NCI-H1694 treated with DMSO at 0.1 percent for 48 hours (cell line): ENCODE measurements at places on chromosomes 7 and 10.

- no peak for DNase-seq
Measured at GRCh38 chr10:62626817-62627216, 177.7 kb upstream of the ADO start.

DNA sequence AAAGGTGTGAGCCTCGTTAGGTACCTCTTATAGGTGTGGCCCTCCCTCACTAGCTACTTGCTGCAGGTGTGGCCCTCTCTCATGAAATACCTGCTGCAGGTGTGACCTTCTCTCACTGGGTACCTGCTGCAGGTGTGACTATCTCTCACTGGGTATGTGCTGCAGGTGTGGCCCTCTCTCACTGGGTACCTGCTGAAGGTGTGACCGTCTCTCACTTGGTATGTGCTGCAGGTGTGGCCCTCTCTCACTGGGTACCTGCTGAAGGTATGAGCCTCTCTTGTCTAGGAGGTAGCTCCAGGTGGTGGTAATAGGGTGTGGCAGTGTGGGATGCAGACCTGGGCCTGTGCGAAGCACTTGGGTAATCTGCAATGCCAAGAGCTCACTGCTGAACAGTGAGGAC is 170.7 kb upstream of the PLPP4 start:
- no peak for DNase-seq

GRCh38 chr7:138875794-138876193 is 77.8 kb upstream of the ATP6V0A4 start:
- no peak for DNase-seq

- no peak for DNase-seq
Measured at GRCh38 chr10:79380946-79381721, 33.9 kb downstream of the PPIF start.

- no peak for DNase-seq
Measured at GRCh38 chr7:101362334-101363195, at the start of gene COL26A1. Gene COL26A1 (plus strand): TSS chr7:101362875. CDS start chr7:101363033, 158 bp downstream.

DNA sequence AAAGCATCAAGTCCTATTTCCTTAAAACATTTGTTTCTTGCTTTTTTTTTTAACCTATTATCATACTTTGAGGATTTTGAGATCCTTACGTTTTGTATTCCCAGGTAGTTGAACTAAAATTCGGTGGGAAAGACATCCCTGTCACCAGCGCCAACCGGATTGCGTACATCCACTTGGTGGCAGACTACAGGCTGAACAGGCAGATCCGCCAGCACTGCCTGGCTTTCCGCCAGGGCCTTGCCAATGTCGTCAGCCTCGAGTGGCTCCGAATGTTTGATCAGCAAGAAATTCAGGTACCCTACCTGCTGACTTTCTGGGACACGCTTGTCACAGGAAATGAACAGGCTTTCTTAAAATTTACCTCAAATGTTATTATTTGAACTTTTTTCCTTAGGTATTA is 83.0 kb upstream of the DNAJB6 start:
- peak; percentile 12 for DNase-seq

GRCh38 chr7:44631458-44632115 is 25.2 kb downstream of the OGDH start:
- DNase-seq, result no peak

DNA sequence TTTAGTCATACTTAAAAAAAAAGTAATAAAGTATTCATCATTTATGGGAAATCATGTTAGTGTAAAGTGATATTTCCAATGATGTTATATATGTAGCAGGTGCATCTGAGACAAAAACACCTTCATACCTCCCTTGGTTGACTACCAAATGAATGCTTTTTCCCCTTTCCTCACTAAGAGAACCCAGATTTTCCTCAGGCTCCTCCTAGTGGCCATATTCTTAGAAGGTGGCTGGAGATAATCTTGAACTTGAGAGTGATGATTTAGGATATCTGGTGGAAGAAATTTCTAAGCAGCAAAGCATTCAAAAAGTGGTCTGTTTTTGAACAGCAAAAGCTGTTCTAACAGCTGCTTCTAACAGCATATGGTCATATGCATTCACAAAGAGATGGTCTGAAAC is 16.8 kb upstream of the DNAH11 start:
- no peak for DNase-seq

GRCh38 chr7:128390871-128391565 is 18.8 kb downstream of the IMPDH1 start:
- no peak for DNase-seq

GRCh38 chr10:6592080-6592479 is 12.0 kb upstream of the PRKCQ start:
- no peak for DNase-seq

DNA sequence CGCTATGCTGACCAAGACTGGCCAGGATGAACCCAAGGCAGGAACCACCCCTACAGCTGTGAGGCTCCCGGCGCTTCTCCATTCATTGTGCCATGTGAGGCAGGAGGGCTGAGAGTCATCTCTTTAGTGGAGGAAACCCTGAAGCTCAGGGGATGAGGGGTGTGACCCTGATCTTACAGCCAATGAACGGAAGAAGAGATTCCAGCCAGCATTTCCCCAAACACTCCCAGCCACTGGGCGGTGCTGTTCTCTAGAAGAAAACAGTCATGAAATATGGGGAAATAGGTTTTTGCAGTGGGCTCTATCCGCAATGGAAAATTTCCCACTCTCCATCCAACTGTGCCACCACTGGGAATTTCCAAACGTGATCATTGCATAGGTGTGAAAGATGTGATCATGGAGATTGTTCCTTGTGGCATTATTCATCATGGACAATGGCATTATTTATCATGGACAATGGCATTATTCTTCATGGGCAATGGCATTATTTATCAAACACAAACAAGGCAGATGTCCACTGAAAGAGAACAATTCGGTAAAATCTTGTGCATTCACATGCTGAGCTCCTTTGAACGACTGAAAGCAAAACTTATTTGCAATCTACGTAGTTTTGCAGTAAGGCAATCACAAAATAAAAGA is 14.0 kb upstream of the SLC18A2 start:
- DNase-seq, result no peak

GRCh38 chr10:132666705-132667341 is 119.1 kb downstream of the NKX6-2 start:
- DNase-seq, result no peak

GRCh38 chr7:123748171-123748733 is 551 bp downstream of the WASL start:
- no peak for DNase-seq

- no peak for DNase-seq
Measured at GRCh38 chr7:114070246-114070645, 151.4 kb upstream of the PPP1R3A start.

DNA sequence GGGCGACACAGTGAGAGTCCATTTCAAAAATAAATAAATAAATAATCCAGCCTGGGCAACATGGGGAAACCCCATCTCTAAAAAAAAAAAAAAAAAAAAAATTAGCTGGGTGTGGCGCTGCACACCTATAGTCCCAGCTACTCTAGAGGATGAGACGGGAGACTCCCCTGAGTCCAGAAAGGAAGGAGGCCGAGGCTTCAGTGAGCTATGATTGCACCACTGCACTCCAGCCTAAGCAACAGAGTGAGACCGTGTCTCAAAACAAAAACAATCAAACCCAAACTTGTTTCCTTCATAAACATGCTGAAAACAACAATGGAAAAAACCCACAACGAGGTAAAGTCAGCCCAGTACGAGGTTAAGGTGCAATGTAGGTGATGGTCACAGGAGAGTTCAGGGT is 1.2 kb downstream of the COX19 start:
- DNase-seq, result no peak

- DNase-seq, result no peak
Measured at GRCh38 chr10:104735757-104736391, 94.8 kb downstream of the SORCS3 start.

- no peak for DNase-seq
Measured at GRCh38 chr7:92766461-92767003, 69.8 kb downstream of the CDK6 start.

GRCh38 chr7:108189733-108190388 is 59.7 kb upstream of the LAMB4 start:
- no peak for DNase-seq

GRCh38 chr7:107045980-107046379 is 1.5 kb downstream of the PRKAR2B start:
- no peak for DNase-seq

- DNase-seq, result no peak
Measured at GRCh38 chr10:69209787-69210484, 10.2 kb upstream of the HKDC1 start.

- no peak for DNase-seq
Measured at GRCh38 chr7:127794136-127794535, 142.1 kb downstream of the SND1 start.

- no peak for DNase-seq
Measured at GRCh38 chr10:3231951-3232730, 59.6 kb upstream of the PITRM1 start.

DNA sequence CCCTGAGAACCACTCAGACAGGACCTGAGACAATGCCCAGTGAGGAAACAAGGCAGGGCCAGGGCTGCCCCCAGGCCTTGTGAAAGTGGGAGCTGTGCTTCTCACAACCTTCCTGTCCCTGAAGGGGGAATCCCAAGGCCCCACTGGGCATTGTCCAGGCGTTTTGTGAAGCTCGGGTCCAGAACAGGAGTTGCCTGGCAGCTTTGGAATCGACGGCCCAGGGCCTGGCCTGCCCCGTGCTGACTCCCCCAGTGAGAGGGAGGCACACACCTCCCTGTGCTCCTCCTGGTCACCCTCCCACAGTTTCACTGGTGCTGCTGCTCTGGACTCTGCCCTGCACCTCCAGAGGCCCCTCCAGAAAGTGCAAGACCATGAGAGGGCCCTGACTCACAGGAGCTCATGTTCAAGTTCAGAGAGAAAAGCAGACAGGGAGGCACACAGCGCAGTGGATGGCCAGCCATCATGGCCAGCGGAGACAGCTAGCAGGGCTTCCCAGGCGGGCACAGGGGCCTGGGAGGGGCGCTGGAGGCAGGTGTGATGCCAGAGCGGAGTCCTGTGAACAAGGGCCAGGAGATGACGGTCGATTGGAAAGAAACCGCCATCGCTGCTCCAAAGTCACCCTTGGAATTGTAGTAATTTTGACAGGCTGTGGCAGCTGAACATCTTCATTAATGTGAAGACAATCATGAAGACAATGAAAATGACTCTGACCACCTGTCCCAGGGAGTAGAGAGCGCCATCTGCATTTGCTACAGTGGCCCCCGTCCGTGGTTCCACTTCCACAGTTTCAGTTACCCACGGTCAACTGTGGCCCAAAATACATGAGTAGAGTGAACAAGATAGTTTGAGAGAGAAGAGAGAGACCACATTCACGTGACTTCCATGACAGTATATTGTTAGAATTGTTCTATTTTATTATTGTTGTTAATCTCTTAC is 103.7 kb downstream of the MKI67 start:
- no peak for DNase-seq

DNA sequence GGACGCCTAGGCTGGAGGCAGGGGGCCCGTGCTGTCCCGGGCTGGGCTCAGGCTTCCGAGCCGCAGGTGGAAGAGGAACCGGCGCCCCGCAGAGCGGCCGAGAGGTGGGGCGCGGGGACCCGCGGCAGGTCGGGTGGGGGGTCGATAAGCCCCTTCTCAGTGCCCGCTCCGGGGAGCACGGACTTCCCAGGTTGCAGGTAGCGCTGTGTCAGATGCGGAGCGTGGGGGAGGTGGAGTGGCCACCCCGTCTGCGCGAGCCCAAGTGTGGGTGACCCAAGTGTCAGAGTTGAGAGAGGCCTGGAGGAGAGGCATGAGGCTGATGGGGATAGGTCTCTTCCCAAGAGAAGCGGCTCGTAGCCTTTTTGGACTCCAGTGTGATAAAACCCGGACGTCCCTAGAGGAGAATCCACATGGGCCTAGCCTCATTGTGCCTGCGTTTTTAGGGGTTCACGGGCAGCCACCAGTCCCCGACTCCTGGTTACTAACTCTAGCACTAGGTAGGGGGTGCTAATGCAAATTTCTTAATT is 580 bp downstream of the EEPD1 start:
- no peak for DNase-seq

DNA sequence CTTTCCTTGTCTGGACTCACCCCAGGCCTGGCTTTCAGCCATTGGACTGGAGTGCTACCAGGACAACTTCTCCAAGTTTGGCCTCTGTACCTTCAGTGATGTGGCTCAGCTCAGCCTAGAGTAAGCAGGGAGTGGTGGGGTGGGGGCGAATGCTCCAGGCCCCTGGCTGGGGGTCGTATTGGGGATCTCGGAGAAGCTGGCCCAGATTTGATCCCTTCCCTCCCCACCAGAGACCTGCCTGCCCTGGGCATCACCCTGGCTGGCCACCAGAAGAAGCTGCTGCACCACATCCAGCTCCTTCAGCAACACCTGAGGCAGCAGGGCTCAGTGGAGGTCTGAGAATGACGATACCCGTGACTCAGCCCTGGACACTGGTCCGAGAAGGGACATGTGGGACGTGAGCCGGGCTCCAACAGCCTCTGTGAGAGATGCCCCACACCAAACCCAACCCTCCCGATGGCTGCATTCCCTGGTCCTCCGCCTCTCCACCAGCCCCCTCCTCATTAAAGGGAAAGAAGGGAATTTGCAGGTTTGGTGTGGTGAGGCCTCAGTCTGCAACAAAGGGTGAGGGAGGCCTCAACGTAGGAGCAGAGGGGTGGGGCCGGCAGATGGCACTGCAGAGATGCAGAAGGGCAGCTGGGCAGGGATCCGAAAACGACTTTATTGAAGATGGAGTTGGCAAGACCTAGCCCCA is 14.8 kb downstream of the TRPV6 start:
- no peak for DNase-seq

- DNase-seq, result no peak
Measured at GRCh38 chr7:155145477-155146255, 75.5 kb downstream of the HTR5A start.

- DNase-seq, result peak; percentile 5
Measured at GRCh38 chr7:129719980-129720732, 108.6 kb downstream of the NRF1 start.

DNA sequence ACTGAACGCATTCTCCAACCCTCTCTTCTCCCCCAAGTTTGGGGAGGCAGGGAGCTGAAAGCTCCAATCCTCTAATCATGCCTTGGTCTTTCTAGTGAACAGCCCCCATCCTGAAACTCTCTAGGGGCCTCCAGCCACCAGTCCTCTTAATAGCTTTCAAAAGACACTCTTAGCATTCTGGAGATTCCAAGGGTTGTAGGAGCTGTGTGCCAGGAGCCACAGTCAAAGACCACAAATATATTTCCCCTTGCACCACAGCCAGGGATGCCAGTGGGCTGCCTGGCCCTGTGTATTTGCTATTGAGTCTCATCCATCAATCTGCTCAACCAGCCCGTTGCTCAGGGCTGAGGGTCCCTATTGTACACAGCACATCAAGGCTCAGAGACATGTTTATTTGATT is 18.5 kb upstream of the MLXIPL start:
- no peak for DNase-seq

- DNase-seq, result no peak
Measured at GRCh38 chr10:67807855-67808456, 30.0 kb downstream of the DNAJC12 start.
